Putamen (tissue), 1 donor: ENCODE measurements at places on chromosomes 1 and 21.

GRCh38 chr21:23162198-23162946, 2164.2 kb downstream of the NCAM2 start:
- no peak for DNase-seq

DNA sequence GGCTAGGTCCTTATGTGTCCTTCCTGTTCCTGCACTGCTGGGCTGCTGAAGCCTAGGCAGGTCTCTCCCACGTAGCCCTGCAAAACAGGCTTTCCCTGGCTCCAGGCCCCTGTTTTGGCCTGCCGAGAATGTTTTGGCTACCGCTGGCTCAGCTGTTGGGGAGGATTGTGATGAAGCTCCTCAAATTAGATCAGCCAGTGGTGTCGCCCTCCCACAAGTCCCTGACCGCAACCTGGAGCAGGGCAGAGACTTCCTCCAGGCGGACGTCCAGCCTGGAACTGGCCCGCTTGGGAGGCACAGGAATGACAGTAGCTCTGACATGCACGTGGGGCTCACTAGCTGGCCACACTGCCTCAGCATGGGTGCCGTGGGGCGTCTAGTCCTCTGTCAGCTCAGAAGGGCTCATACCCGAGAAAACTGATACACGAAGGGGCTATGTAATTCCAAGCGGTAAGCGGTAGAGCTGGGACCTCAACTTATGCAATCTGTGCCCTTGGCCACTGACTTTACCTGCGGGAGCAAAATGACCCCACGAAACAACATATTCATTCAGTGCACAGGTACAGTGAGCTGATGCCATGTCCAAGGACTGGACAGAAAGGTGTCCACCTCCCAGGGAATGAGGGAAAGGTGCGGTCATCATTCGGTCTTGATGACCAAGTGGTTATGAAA, 26.6 kb downstream of the DHRS3 start:
- no peak for DNase-seq

DNA sequence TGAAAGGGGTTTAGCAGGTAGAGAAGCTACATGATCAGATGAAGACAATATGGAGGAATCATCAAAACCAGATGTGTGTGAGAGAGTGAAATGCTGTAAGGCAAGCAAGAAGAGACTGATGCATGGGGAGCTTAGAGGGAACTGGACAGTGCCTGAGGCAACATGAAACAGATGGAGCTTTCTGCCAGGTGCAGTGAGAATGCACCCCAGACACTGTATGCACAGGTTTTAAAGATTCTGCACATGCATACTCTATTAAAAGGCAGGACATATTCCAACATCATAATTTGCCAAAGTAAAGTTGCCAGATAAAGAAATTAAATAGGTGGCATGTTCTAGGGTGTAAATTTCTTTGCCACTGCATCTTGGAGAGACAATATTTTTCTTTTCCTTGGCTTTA, 200.1 kb downstream of the AMY1C start:
- DNase-seq: no peak

GRCh38 chr1:55958498-55958897, 620.9 kb downstream of the PLPP3 start:
- DNase-seq: no peak

GRCh38 chr1:39310691-39311090, 106.2 kb downstream of the MACF1 start:
- DNase-seq: no peak

DNA sequence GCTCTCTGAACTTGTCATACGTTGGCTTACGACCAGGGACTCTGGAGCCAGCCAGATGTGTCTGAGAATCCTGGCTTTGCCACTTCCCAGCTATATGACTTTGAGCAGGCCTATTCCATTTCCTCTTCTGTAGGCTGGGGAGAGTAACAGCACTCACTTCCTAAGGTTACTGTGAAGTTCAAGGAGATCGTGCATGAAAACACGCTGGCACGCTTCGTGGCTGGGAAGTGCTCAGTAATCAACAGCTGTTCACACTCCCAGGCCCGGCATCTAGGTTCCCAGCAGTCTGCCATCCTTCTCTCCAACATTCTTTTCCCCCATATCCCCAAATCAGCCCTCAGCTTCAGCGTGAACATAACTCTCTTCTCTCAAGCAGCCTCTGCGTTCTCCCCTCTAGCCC, 2.0 kb downstream of the ASCL5 start:
- DNase-seq: no peak

DNA sequence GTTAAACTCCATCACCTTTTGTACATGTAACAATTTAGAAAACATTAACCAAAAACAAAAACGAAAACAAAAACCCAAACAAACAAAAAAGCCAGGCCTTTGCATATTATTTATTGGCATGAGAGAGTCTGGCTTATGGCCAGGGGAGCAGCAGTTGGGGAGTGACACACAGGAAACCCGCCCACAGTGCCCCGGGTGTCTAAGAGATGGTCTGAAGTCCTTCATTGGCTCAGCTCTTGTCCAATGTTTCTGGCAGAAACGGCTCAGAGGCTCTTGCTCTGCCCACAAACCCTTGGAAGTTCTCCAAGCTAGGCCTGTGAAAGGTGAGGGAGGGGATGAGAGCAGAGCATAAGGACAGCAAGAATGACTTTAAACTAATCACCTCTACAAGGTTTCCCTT, 131.5 kb downstream of the CNIH3 start:
- DNase-seq: no peak

DNA sequence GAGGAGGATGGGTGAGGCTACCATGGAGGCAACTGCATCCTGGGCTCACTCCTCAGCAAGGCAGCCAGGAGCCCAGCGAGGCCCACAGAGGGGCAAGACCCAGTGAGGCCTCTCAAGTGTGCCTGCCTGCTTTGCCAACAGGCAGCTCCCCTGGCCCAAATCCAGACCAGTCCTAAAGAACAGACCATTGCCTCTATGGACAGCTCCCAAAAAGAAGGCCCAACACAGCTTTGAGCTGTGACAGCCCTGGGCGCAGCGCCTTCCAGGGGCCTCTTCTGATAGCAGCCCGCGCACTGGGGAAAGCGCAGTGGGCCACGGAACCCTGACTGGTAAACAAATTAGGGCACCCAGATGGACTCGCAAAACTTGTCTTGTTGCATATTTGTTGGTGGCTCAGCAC, 25.5 kb downstream of the C1orf198 start:
- DNase-seq: no peak

GRCh38 chr1:36657826-36658225, 175.1 kb upstream of the CSF3R start:
- no peak for DNase-seq

- no peak for DNase-seq
Measured at GRCh38 chr1:110387048-110387754, 3.6 kb downstream of the SLC16A4 start.

- DNase-seq: no peak
Measured at GRCh38 chr1:40708750-40709099, 17.2 kb downstream of the NFYC start.

DNA sequence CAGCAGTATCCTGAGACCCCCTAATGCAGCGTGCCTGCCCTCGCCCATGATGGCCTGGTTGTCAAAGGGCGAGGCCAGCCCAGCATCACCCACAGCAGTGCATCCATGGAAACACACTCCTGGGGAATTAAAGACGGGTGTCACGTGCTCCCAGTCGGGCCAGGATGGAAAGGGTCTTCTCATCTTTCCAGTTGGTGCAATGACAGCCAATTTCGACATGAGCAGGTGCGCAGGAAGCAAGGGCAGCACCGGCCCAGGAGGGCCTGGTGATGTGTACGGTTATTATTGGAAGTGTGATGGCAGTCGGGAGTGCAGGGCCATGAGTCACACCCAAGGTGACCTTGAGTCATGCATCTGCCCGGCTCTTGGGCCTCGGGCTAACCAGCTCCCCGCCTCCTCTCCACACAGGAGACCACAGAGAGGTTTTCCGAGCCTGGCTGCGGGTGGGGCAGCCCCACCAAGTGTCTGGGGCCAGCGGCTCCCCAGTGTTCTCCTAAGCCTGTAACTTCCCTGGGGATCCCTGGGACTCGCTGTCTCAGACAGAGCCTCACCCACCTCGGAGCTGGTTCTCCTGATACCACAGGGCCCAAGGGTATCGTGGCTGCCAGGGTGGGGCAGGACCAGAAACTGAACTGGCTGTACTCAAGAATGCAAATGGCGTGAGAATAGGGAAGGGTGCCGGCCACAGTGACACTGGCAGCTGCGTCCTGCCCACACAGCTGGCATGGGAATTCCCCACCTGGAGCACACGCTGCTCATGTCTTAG, 119.8 kb downstream of the SIK1 start:
- DNase-seq: no peak

- DNase-seq: no peak
Measured at GRCh38 chr1:5488448-5488847, 503.8 kb downstream of the NPHP4 start.

- DNase-seq: no peak
Measured at GRCh38 chr1:91697861-91698260, 188.1 kb downstream of the TGFBR3 start.

DNA sequence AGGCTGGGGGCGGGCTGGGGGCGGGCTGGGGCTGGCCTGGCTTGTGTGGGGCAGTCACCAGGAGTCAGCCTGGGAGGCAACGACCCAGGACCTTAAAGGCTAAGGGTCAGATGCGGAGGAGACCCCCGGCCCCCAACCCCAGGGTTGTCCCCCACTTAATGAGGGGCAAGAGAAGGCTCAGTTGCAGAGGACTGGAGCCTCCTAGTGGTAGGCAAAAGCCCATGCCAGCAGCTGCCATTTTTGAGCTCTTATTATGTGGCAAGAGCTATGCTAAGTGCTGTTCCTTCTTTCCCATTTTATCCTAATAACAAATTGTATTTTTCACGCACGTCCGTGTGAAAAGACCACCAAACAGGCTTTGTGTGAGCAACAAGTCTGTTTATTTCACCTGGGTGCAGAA, 8.0 kb downstream of the KIAA1614 start:
- DNase-seq: no peak

GRCh38 chr1:202105571-202106339, 17.0 kb upstream of the GPR37L1 start:
- DNase-seq: no peak

GRCh38 chr1:186575348-186575747, 104.9 kb downstream of the PTGS2 start:
- DNase-seq: no peak
